Upper lobe of left lung (tissue), 6 donors: ENCODE measurements at places on chromosomes 1 and 21.

DNA sequence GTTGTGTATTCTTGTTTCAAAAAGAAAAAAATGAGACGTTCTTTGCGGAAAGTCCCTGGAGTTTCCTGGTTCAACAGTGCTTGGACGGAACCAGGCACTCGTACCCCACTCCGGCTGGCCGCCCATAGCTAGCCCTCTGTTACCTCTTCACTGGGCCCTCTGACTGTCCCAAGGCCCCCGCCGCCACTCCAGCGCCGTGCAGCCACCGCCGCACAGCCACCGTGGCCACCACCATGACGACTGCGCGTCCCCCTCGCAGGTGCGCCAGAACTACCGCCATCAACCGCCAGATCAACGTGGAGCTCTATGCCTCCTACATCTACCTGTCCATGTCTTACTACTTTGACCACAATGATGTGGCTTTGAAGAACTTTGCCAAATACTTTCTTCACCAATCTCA is 9.6 kb downstream of the SNIP1 start:
- no peak overlapping the region for H3K4me3 ChIP-seq
- H3K27ac ChIP-seq, result no peak overlapping the region
- no peaks in the 10 kb centered on the region for H3K4me1 ChIP-seq
- no peaks in the 10 kb centered on the region for H3K27me3 ChIP-seq

DNA sequence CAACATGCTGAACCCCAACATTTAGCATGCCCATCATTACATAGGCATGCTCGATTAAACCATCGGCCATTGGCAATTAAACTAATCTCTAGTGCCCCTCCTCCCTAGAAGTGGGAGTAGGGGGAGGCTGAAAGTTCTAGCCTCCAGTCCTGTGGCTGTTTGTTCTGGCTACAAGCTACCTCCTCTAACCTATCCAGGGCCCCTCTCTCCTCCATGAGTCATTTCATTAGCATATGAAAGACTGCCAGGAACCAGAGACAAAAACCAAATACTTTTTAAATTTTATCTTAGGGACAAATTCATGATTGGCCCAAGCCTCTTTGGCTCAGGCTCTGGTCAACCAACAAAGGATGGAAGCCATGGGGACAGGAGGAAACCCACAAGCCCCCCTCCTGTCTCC is 231.1 kb downstream of the CACNA1E start:
- no peak for DNase-seq
- H3K36me3 ChIP-seq, result no peaks in the 10 kb centered on the region
- H3K4me1 ChIP-seq, result no peaks in the 10 kb centered on the region

GRCh38 chr1:231855361-231855760 is 228.8 kb downstream of the DISC1 start:
- no peak for DNase-seq
- no peaks in the 10 kb centered on the region for H3K36me3 ChIP-seq
- H3K27ac ChIP-seq, result no peak overlapping the region
- H3K4me1 ChIP-seq, result no peaks in the 10 kb centered on the region
- no peaks in the 10 kb centered on the region for H3K27me3 ChIP-seq

- no peak overlapping the region for H3K27ac ChIP-seq
- H3K27me3 ChIP-seq, result no peaks in the 10 kb centered on the region
- no peaks in the 10 kb centered on the region for H3K36me3 ChIP-seq
Measured at GRCh38 chr1:82731216-82731615, 930.5 kb downstream of the ADGRL2 start.
